ENCODE measurements at places on chromosomes 11 and 22.

GRCh38 chr11:34587282-34587677 lies 33.6 kb upstream of the EHF start:
- DNase-seq = no peak

DNA sequence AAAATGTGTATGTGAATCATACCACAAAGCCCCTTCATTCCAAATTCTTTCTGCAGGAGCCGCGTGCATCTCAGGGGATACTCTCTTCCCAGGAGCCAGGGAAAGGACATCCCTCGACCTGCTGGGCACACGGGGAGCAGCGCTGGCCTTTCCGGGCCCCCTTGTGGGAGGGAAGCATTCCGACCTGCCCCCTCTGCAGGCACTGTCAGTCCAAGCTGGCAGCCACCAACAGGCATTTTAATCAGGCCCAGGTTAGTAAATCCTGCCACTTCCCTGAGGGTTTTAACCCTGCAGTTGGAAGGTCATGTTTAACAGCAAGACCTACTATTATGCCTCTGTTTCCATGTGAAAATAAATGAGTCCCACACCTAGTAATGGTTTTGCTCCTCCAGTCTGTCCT lies 391.5 kb downstream of the SHANK2 start:
- DNase-seq = no peak

- DNase-seq = no peak
Measured at GRCh38 chr11:36214480-36214879, 74.7 kb downstream of the COMMD9 start.

DNA sequence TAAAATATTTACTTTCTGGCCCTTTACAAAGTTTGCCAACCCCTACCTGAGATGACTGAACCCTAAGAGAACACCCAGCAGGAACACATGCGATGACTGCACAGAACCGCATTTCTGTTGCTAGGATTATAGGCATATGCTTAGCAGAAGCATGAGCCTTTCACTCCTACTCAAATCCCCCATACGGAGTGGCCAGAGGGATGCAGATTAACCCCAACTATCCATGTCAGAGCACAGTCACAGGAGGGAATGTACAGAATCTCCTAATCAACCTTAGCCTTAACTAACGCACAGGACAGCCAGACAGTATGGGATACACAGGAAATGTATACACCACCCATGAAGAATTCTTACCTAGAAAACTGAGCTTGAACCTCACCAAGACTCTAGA lies 6.2 kb downstream of the HPS4 start:
- DNase-seq = no peak

DNA sequence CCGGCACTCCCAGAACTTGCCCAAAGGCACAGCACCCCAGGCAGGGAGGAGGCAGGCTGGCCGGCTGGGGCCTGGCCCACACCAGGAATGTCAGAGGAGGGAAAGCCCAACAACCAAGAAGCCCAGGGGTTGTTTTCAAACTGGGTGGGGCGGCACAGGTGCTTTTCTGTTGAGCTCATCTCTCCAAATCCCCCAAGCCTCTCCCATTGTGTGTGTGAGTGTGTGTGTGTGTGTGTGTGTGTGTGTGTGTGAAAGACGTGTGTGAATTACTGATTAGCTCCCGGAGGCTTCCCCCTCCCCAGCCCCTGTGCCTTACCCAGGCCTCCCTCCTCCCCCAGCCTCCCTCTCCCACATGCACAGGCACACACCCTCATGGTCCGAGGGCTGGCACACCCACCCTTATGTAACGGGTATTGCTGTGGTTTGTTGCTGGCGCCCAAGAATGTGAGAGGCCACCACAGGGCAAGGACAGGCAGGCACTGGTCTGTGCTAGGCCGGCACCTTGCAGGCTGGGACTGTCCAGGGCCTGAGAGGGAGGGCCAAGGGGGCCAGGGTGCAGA lies 15.9 kb downstream of the TRIM29 start:
- DNase-seq = no peak

DNA sequence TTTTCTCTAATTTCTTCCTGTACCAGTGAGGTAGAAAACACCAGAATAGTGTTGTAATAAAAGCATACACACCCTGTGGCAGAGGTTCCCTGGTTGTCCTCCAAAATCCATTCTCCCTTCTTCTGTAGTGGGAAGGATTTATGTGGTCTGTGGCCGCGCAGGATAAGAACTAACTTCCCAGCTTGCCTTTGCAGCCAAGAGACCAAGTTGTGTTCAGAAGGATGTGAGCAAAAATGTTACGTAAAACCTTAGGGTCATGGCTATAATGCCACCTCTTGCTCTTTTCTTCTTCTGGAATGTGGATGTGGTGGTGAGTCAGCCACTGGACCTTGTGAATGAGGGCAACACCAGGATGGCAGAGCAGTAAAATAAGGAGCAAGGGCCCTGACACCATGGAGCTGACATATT lies 28.4 kb downstream of the CCDC90B start:
- DNase-seq = no peak

- DNase-seq = no peak
Measured at GRCh38 chr22:37907036-37907954, 1.2 kb downstream of the MICALL1 start.

DNA sequence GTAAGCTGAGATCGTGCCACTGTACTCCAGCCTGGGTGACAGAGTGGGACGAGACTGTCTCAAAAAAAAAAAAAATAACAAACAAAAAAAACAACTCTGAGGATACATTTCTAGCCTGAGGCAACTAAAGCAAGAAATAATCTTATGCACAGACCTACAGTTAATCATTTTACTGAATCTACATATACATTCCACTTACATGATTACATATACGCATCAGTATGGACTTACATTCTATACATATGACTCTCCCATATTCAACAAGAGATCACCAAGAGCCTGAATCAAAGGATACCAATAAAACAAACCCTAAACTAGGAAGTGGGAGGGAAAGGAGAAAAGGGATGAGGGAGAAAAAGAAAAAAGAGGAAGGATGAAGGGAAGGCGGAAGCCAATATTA lies 1.1 kb downstream of the ALG8 start:
- no peak for DNase-seq

GRCh38 chr11:57639321-57640067 lies 10.2 kb downstream of the YPEL4 start:
- DNase-seq = no peak

GRCh38 chr11:87366346-87366745 lies 328.6 kb downstream of the TMEM135 start:
- no peak for DNase-seq

Data from stimulated activated CD4-positive, alpha-beta T cell treated with anti-CD3 and anti-CD28 coated beads, Interleukin-4, amount 100 ng/mL, for 1 hour (primary cell).